K562 (cell line): ENCODE measurements at places on chromosomes 16 and 17.

GRCh38 chr17:77332034-77332971 is 191.5 kb downstream of the SEC14L1 start:
- no peak for DNase-seq

DNA sequence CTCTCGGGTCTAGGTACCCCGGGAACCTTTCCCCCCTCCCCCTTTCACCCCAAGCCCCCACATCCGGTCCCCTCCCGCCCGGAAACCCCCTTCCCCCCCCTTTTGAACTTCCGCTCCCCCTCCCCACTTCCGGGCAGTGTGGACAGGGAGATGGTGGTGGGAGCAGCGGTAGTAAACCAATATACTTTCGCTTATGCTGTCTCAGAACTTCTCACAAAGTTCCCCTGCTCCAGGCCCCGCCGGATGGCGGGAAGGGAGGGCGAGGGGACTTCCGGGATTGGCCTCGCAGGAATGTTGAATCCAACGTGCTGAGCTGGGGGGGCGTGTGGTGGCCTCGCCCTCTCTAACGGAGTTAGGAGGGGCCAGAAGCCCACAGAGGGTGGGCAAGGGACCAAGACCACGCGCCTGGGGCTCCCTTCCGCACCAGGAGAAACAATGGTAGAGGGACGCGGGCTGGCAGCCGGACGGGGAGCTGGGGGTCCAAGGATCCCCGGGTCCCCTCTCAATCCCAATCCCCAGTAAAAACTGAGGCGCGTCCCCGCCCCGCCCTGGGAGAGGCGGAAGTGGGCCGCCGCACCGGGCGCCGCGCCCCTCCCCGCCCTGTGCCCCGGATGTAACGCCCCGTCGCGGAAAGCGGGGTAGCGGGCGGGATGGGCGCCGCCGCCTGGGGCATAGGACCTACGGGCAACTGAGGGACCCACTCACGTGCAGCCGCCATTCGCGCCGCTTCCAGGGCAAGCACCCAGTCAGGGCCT is 742 bp downstream of the PFN1 start:
- peak; percentile 68 for DNase-seq

GRCh38 chr17:41792845-41793783 is 6.6 kb upstream of the JUP start:
- peak; percentile 77 for DNase-seq

GRCh38 chr17:77045441-77046041 is 95.2 kb upstream of the SEC14L1 start:
- no peak for DNase-seq

DNA sequence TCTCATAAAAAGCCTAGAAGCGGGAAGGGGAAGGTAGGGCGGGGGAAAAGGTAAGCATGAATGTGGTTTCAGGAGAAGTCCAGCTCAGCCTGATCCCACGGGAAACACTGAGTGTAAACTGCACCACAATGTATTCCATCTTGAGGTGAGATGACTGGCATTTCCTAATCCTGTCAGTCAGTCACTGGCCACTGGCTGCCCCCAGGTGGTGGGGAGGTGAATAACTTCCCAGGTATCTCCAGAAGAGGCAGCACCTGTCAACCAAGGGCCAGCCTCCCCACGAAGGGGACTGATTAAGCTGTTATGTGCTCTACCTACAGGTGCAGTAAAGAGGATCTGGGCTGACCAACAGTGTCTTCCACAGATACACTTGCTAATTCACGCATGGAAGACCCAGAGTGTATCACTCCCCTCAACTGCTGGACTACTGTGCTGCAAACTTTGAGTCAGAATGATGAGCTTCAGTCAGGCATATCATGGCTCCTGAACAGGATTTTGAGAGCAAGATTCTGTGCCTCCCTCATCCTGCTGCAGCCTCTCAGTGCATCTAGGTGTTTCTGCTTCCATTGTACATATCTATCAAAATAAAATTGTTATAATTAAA is 108.5 kb upstream of the CCL2 start:
- DNase-seq = peak; percentile 71
